Parietal lobe (tissue), 2 donors: ENCODE measurements at places on chromosomes 13 and 19. TPM values are rescaled to one million over a fixed set of nuclear protein-coding genes. Genes with fewer than 3 reads are reported as not detected.

Gene ZNF600
- total RNA-seq: 1.9 TPM

Gene LAIR1
- 1.3 TPM for total RNA-seq

Gene DGKH
- total RNA-seq: 26.6 TPM

Gene ZSCAN4
- not detected for total RNA-seq

Gene ONECUT3
- not detected for total RNA-seq

Gene PROZ
- total RNA-seq: not detected

Gene AXL
- total RNA-seq: 7.5 TPM

Gene ZNF799
- 8.5 TPM for total RNA-seq

Gene NKPD1
- total RNA-seq: 0.63 TPM

Gene NCAN
- 257 TPM for total RNA-seq

Gene CYP2A6
- not detected for total RNA-seq

Gene NUP58
- 132 TPM for total RNA-seq

Gene ZGLP1
- total RNA-seq: 5.9 TPM

Gene SPRED3
- total RNA-seq: 2.5 TPM

Gene NLRP7
- total RNA-seq: not detected

Gene CLEC17A
- total RNA-seq: not detected

Gene MISP
- not detected for total RNA-seq

Gene CEACAM3
- total RNA-seq: not detected

Gene TPTE2
- not detected for total RNA-seq

Gene LHB
- total RNA-seq: not detected

Gene DDA1
- total RNA-seq: 9.1 TPM

Gene PEG3
- total RNA-seq: 63.5 TPM

Gene OR7D4
- not detected for total RNA-seq

Gene ZNF805
- 44.4 TPM for total RNA-seq
